Activated CD8-positive, alpha-beta memory T cell treated with anti-CD3 and anti-CD28 coated beads for 1 hour (primary cell): ENCODE measurements at places on chromosomes 3 and 15.
A peak's percentile ranks its signal among the peaks of the same experiment; 100 is the strongest.

- no peak for DNase-seq
Observed at GRCh38 chr15:87576486-87577176, 679.9 kb downstream of the NTRK3 start.

GRCh38 chr3:128192131-128192530, 38.9 kb downstream of the EEFSEC start:
- no peak for DNase-seq

DNA sequence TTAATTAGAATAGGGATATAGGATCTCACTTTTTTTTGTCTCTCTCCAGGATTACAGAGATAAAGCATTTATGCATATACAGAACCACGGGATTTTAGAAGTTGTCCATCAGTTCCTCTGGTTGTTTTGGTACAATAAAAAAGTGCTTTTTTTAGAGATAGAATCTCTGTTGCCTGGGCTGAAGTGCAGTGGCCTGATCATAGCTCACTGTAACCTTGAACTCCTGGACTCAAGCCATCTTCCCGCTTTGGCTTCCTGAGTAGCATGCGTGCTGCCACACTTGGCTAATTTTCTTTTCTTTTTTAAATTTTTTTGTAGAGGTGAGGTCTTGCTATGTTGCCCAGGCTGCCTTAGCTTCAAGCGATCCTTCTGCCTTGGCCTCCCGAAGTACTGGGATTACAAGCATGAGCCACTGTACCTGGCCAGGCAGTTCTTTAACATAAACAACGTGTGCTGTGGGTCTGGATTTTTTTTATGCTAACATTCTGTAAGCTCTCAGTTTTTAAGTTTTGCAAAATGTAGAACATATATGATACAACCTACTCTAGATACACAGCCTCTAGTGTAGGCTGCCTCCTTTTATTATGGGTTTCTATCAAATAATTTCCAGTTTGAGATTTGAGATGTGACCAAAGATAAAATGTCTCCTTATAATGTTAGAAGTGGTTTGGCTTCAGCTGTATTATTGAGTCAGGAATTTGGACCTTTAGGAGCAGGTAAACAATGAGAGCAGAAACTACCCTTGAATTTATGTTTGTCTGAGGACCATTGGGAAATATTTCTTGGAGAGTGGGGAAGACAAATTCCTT, 57.4 kb upstream of the ULK4 start:
- DNase-seq, result no peak

DNA sequence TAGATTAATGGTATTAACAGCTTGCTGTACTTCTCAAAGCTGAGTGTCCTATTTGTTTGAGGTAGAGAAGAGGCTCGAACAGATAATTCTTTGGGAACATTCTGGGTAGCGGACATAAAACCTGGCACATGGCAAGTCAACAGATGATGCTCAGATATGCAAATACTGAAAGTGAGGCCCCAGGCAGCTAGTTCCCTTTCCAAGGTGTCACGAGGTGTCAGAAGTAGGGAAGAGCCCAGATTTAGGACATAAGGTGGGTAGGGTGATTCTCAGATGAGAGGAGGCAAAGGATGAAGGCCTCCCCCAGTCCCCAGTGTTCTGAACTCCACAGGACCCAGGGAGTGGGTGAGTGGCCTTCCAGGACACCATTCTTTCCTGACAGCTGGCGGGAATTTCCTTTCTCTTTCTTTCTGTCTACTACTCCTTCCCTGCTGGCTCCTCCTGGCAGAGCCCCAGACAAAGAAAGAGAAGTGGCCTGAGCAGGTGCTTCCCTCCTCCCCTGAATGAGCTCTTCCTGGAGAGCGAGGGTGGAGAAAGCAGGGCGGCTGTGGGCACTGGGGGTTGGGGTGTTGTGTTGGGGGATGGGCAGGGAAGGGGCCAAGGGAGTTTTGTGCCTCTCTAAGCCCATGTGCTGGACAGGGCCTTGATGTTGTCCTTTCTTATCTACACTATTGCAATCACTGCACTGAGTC, 87.5 kb downstream of the CORO2B start:
- no peak for DNase-seq

DNA sequence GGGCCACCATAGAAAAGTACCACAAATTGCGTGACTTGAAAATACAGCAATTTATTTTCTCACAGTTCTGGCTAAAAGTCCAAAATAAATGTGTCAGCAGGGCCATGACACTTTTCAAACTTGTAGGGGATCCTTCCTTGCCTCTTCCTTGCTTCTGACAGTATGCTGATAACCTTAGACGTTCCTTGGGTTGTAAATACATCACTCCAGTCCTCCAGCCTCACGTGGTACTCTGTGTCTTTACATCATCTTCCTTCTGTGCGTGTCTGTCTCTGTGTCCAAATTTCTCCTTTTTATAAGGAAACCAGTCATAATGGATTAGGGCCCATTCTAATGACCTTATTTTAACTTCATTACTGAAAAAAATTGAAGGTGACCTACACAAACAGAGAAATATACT, 7.4 kb downstream of the RNF168 start:
- DNase-seq, result no peak

DNA sequence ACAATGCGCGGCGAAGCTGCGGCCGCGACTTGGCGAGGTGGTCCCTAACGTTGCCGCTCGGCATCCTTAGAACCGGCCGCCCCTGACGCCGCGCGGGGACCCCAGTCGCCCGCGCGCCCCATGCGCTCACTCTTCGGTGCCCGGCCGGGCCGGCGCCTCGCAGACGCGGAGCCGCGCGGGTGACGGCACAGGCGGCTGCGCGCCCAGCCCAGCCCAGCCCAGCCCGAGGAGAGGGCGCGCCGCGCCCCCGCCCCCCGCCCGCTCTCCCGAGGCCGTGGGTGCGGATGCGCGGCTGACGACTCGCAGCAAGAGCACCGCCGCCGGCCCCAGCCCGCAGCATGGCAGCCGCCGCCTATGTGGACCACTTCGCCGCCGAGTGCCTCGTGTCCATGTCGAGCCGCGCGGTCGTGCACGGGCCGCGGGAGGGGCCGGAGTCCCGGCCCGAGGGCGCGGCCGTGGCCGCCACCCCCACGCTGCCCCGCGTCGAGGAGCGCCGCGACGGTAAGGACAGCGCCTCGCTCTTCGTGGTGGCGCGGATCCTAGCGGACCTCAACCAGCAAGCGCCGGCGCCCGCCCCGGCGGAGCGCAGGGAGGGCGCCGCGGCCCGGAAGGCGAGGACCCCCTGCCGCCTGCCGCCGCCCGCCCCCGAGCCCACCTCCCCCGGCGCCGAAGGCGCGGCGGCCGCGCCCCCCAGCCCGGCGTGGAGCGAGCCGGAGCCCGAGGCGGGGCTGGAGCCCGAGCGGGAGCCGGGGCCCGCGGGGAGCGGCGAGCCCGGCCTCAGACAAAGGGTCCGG, 437 bp downstream of the KLF13 start:
- peak; percentile 60 for DNase-seq

DNA sequence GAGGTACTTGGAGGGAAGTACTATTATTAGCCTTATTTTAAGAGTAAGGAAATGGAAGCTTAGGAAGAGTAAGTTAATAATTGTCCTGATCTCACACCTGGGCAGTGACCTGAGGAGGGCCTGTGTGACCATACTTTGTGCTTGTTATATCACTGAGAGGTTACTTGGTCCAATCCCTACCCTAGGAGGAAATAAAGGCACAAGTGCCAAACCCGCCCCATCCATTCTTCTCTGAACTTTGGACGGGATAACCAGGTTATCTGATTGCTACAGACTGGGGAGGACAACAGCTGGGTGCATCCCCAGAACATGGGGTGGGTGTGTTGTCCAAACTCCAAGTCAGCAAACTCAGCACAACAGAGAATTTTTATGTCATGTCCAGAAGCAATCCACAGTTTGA, 77.7 kb upstream of the NR2E3 start:
- DNase-seq, result no peak

DNA sequence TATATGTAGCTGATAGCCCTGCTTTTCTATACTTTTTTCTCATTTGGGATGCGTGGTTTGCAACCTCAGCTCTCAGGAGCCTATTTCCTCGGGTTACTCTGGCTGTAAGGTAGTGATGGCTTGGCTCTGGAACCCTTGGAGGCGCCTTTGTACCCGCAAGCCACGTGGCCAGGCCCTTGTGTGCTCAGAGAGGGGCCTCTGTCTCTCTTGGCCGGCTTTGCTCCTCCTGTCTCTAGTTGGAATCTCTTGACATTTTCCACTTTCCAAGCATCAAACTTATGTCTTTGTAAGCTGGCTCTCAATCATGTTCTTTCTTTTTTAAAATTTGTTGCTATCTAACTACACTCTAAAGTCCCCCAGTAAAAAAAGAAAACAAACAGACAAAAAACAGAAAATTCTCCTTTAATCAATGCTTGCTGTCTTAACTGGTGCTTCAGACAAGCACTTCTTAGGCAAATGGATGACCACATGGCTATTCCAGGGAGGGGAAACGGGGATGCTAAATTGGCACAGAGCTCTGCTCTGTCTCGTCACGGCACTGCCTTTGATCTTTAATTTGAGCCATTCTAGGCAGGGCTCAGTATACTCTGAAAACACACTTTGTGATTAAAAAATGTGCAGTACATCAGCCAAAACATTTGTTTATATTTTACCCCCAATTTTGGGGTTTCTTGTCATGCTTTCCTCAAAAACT, 180.4 kb upstream of the NR2E3 start:
- no peak for DNase-seq

DNA sequence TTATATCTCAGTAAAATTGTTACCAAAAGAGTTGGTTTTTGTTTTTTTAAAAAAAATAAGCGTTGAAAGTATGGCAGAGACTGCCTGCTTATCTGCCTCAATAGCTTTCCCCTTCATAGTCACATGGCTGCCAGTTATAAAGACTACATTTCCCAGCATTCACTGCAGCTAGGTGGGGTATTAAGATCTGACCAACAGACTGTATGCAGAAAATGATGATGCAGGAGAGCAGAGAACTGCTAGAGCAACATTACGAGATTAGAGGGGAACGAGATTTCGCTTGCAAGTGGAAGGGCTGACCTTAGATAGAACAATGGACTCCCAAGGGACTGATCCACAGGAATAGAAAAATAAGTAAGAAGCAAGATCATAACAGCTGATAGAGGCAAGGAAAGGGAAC, 14.3 kb downstream of the RHOA start:
- DNase-seq, result no peak

DNA sequence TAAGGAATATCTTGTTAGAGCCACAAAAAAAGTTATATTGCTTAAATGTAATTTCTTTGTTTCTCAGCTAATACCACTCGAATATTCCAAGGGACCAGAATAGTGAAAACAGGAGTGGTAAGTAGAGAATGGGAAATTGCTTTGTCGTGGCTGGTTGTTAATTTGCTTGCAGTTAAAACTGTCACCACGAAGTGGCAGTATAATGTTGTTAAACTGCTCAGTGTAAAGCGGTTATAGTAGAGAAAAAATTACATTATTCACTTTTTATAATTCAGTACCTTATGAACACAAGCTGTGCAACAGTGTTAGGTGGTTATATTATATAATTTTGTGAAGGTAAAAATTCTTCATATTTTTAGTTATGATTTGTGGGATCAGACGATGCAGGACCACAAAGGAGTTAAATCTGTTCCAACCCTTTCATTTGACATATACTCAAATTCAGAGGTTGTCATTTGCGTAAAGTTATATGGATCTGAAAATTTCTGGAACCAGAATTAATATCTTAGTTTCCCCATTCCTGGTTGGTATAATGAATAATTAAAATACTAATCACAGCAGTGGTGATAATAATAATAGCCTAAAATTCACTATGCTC, 171.8 kb downstream of the FEZF2 start:
- DNase-seq, result no peak

GRCh38 chr3:95905182-95905581, 909.2 kb upstream of the EPHA6 start:
- no peak for DNase-seq

DNA sequence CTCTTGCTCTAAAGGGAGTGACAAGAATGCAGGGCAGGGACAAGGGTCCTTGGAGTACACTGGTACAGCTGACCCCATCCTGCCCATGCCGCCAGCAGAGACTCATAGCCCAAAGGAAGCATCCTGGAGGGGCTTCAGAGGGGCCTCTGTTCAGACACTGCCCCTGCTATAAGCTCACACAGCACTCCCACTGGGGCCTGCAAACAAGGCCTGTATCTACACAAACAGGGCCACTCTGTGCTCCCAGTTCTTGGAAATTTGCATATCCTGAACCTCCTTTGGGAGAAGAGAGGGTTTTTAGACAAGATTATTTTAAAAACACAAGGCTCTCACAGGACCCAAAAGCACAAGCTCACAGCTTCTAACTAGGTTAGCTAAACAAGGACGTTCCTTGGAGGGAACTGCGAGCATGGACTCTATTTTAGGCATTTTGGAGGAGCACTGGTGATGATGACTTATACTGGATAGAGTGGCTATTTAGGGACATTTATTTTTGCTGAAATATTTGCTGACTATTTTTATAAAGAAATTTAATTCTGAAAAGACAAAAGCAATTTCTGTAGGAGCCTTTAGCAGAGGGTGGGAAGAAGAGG, 16.4 kb upstream of the ANKRD34C start:
- no peak for DNase-seq

DNA sequence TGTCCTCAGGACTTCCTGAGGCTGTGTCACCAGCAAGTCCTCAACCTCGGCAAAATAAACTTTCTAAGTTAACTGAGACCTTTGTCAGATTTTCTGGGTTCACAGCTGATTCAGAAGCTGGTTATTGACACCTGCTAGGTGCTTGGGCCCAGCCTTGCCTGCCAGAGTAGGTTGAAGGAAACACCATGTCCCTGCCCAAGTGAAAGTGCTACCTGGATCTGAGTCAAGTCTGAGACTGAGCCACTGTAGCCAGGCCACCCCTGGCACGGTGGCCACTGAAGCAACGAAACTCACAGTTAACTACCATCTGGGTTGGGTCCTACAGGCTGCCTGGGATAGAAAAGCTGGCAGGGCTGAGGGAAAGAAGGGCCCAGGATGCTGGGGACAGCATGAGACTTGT, 8.2 kb downstream of the HYAL2 start:
- DNase-seq, result no peak

DNA sequence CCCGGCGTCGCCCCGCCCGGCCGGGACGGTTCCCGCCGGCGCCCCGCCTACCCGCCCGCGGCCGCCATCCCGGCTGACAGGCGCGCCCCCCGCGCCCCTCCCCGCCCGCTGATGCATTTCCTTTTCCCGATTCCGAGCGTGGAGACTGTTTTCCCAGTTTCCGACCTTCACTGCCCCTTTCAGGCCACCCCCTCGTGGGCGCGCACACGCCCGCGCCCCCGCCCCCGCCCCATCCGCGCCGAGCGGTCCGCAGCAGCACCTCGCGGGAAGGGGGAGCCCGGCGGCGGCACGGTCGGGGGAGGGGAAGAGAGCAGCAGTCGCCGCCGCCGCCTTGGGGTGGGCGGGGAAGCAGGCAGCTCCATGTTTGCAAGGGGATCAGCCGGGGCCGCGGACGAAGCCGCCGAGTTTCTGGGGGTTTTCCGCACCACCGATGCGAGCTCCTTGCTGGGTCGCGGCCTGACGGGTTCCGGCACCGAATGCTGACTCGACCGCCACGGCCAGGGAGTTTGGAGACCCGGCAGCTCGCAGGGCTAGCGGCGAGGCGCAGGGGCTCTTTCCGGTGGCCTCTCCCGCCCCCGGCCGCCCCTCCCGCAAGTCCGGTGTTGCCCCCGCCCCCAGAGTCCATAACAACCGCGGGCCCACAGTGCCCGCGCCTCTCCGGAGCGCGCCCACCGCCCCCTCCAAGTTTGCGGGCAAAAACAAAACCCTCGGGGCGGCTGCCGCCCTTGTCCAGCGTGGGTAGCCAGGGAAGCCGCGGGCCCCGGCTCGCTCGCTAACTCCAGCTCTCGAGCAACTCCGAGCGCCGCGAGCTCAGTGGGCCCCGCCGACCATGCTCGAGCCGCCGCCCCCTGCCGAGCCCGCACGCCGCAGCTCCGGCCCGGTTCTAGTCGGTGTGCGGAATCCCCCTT, 3.2 kb upstream of the SIN3A start:
- DNase-seq, result no peak

- no peak for DNase-seq
Observed at GRCh38 chr3:63193647-63194046, 84.5 kb upstream of the SYNPR start.

- DNase-seq, result no peak
Observed at GRCh38 chr15:74317820-74318375, 49.5 kb downstream of the CYP11A1 start.
